Glutamatergic neuron (in vitro differentiated cells): ENCODE measurements at places on chromosomes 3 and 15. TPM values are rescaled to one million over a fixed set of nuclear protein-coding genes. Genes with fewer than 3 reads are reported as not detected.

DNA sequence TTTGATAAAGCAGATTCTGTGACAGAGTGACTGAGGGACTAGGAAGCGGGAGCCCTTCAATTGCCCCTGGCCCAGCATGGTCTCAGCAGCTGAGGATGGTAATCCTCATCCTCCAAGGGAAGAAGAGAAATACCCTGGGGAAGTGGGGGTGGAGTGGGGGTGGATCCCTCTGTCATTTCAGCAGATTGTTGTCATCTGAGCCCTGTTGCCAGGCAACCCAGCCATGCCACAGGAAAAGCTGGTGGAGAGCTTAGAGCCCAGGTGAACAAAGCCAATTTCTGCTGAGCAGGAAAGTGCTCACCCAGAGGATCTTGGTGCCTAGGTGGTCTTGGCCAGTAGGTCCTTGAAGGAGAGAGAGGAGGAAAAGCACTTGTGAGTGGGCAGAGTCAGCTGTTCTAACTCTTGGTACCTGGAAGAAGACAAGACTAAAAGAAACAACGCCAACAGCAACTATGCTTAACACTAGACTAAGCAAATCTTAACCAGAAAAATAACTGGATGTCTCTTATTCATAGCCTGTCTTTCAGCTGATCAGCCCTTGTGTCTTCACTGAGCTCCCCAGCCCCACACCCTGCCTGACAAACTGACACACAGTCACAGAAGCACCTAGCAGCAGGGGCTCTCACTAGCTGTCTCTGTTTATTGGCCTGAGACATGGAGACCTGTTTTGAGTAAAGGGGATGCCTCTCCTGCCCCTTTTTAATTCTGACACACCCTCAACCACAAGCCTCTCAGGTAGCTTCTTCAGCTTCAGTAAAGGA lies 40.1 kb upstream of the DCLK3 start:
- H3K36me3 ChIP-seq: no peaks in the 10 kb centered on the region
- no peaks in the 10 kb centered on the region for H3K27me3 ChIP-seq
- H3K27ac ChIP-seq: peak overlapping the region; percentile 49
- peak; percentile 70 for DNase-seq

GRCh38 chr3:101615525-101615924 lies 41.5 kb downstream of the PCNP start:
- H3K4me1 ChIP-seq: no peaks in the 10 kb centered on the region
- H3K27me3 ChIP-seq: no peaks in the 10 kb centered on the region
- DNase-seq: no peak
- no peaks in the 10 kb centered on the region for H3K36me3 ChIP-seq

DNA sequence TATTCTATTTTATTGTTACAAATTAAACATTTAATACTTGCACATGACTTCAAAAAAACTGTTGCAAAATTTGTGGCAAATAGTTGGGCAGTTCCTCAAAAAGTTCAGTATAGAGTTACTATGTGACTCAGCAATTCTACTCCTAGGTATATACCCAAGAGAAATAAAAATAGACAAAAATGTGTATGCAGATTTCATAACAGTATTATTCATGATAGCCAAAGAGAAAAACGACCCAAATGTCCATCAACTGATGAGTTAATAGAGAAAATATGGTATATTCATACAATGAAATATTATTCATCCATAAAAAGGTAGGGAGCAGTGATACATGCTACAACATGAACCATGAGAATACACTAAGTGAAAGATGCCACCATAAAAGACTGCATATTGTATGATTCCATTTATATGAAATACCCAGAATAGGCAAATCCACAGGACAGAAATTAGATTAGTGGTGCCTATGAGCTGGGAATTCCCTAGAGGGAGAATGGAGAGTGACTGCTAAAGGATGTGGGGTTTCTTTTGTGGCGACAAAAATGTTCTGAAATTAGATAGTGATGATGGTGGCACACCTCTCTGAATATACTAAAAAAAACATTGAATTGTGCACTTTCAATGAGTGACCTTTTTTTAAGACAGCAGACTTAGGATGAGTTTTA lies 31.6 kb upstream of the CLASP2 start:
- no peak overlapping the region for H3K27ac ChIP-seq
- H3K4me3 ChIP-seq: no peak overlapping the region
- no peaks in the 10 kb centered on the region for H3K36me3 ChIP-seq
- no peaks in the 10 kb centered on the region for H3K27me3 ChIP-seq
- no peaks in the 10 kb centered on the region for H3K4me1 ChIP-seq

DNA sequence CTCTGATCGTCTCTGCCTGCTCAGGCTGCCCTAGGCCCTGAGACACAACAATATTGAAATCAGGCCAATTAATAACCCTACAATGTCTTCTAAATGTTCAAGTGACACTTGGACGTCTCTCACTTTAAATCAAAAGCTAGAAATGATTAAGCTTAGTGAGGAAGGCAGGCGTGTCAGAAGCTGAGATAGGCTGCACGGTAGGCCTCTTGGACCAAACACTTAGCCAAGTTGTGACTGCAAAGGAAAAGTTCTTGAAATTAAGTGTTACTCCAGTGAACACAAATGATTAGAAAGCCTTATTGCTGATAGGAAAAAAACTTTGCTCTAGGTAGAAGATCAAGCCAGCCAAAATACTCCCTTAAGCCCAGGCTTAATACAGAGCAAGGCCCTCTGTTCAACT lies 2.2 kb downstream of the HPS3 start:
- DNase-seq: no peak
- no peaks in the 10 kb centered on the region for H3K27me3 ChIP-seq
- H3K4me3 ChIP-seq: no peak overlapping the region
- H3K36me3 ChIP-seq: no peaks in the 10 kb centered on the region

DNA sequence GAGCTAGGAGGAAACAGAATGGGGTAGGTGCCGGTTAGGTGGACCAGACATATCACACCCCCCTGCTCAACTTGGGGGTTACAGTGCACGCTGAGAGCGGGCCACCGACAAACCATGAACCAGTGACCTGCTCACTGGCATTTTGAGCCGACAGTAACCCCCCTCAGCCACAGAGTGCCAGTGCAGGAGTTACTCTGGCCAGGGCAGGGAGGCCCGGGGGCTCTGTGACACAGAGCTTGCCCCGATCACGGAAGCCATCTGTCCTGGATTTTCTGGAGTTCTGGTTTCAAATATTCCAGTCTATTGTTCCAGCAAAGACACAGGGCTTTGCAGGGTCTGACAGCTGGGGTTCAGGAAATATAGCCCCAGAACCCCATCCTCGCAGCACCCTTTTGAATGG lies 225.2 kb downstream of the VPS13C start:
- no peak overlapping the region for H3K4me3 ChIP-seq
- H3K27ac ChIP-seq: no peak overlapping the region
- H3K4me1 ChIP-seq: peaks cover 9% of the 10 kb centered on the region
- H3K27me3 ChIP-seq: peaks cover 3% of the 10 kb centered on the region

GRCh38 chr15:94327356-94327936 lies 96.1 kb downstream of the MCTP2 start:
- no peak for DNase-seq
- H3K4me3 ChIP-seq: no peak overlapping the region
- no peak overlapping the region for H3K27ac ChIP-seq

- no peaks in the 10 kb centered on the region for H3K36me3 ChIP-seq
- no peak within 1 kb of the TSS for H3K27ac ChIP-seq
- H3K27me3 ChIP-seq: no peaks in the 10 kb centered on the region
- DNase-seq: no peak
Measured at GRCh38 chr3:57060089-57060821, at the start of gene SPATA12. Gene SPATA12, plus strand, starts transcription at chr3:57060664. Its CDS starts 13,031 bp downstream, at chr3:57073695.

DNA sequence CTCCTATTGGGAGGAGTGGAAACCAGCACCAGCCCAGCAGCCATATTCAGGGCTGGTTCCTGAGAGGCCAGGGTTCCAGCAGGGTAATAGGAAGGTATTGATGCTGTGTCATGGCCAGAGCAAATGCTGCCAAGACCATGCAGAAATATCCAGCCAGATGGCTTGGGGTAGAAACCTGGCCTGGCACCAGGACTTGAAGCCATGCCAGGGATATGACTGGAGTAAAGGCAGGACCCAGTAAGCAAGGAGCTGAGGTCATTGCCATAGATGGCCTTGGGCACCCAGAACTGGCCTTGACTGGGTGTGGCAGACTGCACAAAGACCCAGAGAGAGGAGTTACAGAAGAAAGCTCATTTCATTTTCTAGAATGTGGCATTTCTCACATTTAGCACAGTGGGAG lies 257.6 kb upstream of the GOLGA6L4 start:
- H3K4me3 ChIP-seq: no peak overlapping the region
- peaks cover 28% of the 10 kb centered on the region for H3K36me3 ChIP-seq
- DNase-seq: no peak
- H3K4me1 ChIP-seq: no peaks in the 10 kb centered on the region

GRCh38 chr3:78878011-78878410 lies 889.8 kb downstream of the ROBO1 start:
- H3K27me3 ChIP-seq: peaks cover 2% of the 10 kb centered on the region
- DNase-seq: no peak
- peak overlapping the region; percentile 25 for H3K4me3 ChIP-seq
- peak overlapping the region; percentile 82 for H3K27ac ChIP-seq

- no peak overlapping the region for H3K4me3 ChIP-seq
- no peaks in the 10 kb centered on the region for H3K36me3 ChIP-seq
- no peaks in the 10 kb centered on the region for H3K4me1 ChIP-seq
- H3K27ac ChIP-seq: no peak overlapping the region
- no peaks in the 10 kb centered on the region for H3K27me3 ChIP-seq
- DNase-seq: no peak
Measured at GRCh38 chr3:15011174-15011573, 53.9 kb downstream of the MRPS25 start.

DNA sequence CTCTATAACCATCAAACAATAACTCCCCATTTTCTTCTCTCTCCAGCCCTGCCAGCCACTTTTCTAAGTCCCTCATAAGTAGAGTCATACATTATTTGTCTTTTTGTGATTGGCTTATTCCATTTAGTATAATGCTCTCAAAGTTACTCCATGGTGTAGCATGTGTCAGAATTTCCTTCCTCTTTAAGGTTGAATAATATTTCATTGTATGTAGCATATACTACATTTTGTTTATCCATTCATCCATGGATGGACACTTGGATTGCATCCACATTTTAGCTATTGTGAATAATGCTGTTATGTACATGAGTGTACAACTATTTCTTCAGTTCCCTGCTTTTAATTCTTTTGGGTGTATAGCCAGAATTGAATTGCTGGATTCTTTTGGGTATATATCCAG lies 138.4 kb downstream of the ATG7 start:
- H3K4me1 ChIP-seq: no peaks in the 10 kb centered on the region
- H3K4me3 ChIP-seq: no peak overlapping the region
- H3K27me3 ChIP-seq: no peaks in the 10 kb centered on the region
- no peak for DNase-seq

FAIM gene
- total RNA-seq: 14.7 TPM

TPRG1 gene
- total RNA-seq: 1.3 TPM

HCLS1 gene
- not detected for total RNA-seq

TMEM43 gene
- total RNA-seq: 50.8 TPM

GOLGA6B gene
- not detected for total RNA-seq
